Stomach (tissue), 19 donors: ENCODE measurements at places on chromosomes 4 and X.
A peak's percentile ranks its signal among the peaks of the same experiment; 100 is the strongest.

DNA sequence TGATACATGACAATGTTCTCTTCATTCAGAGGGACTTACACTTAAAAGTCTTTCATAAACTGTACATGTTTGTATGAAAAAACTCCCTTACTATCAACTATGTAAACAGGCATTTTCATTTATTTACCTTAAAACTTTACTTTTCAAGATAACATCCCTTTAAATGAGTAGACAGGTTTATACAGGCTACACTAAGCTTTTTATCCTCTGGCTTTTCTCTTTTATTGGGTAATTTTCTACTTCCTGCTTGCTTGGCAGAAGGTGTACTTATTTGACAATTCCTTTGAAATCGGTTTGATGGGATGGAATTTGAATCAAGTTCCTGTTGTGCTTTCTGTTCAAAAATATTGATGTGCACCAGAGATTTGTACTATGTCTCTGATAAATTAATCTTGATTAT is 81.4 kb downstream of the PTPN13 start:
- no peaks in the 10 kb centered on the region for H3K36me3 ChIP-seq
- no peaks in the 10 kb centered on the region for H3K27me3 ChIP-seq
- no peaks in the 10 kb centered on the region for H3K4me1 ChIP-seq
- no peak overlapping the region for H3K27ac ChIP-seq

- H3K4me1 ChIP-seq: no peaks in the 10 kb centered on the region
- H3K27me3 ChIP-seq: no peaks in the 10 kb centered on the region
- H3K27ac ChIP-seq: no peak overlapping the region
- H3K36me3 ChIP-seq: no peaks in the 10 kb centered on the region
Measured at GRCh38 chr4:168667921-168668320, 171.1 kb downstream of the PALLD start.

GRCh38 chrX:49192722-49193328 is 6.7 kb upstream of the PRICKLE3 start:
- H3K36me3 ChIP-seq: no peaks in the 10 kb centered on the region
- no peaks in the 10 kb centered on the region for H3K27me3 ChIP-seq
- DNase-seq: peak; percentile 51
- no peak overlapping the region for H3K27ac ChIP-seq
- no peak overlapping the region for H3K4me3 ChIP-seq
- no peaks in the 10 kb centered on the region for H3K4me1 ChIP-seq

DNA sequence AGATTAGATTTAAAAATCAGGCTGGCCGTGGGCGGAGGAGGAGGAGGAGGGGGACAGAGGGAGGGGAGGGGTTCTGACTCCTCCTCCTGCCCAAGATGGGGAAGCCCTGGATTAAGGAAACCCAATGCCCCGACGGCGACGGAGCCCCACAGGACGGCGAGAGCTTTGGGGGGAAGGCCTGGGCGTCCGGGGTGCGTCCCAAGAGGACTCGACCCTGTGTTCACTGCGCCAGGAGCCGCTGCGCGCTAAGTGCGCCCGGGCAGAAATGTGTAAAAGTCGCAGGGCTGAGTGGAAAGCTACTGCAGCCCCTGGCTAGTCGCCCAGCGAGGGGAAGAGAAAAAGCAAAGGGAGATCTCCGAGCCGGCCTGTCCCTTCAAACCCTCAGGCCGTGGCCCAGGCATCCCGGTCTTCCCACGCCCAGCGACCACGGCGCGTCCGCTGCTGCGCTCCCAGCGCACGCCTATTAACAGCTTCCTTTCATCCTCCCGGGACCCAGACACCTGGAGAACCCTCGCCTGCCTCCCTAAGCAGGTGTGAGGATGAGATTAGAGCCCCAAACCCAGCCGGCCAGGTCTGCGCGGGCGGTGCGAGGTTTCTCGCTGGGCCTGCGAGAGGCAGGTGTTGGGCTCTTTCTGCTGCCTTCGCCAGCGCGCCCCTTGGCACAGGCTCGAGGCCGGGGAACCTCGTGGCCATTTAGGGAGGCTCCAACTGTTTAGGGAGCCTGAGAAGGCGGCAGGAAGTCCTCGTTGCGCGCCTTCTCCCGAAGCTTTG is 1.4 kb upstream of the RPS6KA3 start:
- peak overlapping the region; percentile 91 for H3K27ac ChIP-seq
- no peaks in the 10 kb centered on the region for H3K27me3 ChIP-seq

- H3K4me3 ChIP-seq: no peak overlapping the region
- peaks cover 76% of the 10 kb centered on the region for H3K4me1 ChIP-seq
- peaks cover 15% of the 10 kb centered on the region for H3K36me3 ChIP-seq
- no peaks in the 10 kb centered on the region for H3K27me3 ChIP-seq
- DNase-seq: no peak
Measured at GRCh38 chr4:7810783-7811535, 128.7 kb downstream of the AFAP1 start.

GRCh38 chrX:40106676-40107290 is 9.0 kb upstream of the BCOR start:
- peak overlapping the region; percentile 90 for H3K27ac ChIP-seq
- peak overlapping the region; percentile 49 for H3K4me3 ChIP-seq
- H3K27me3 ChIP-seq: no peaks in the 10 kb centered on the region
- H3K4me1 ChIP-seq: peaks cover 46% of the 10 kb centered on the region
